Dermis microvascular lymphatic vessel endothelial cell (primary cell): ENCODE measurements at places on chromosomes 5 and 9.

GRCh38 chr5:172052450-172053236, 46.2 kb upstream of the FBXW11 start:
- DNase-seq: no peak

GRCh38 chr9:1046639-1047572, 3.3 kb upstream of the DMRT2 start:
- DNase-seq: no peak

- no peak for DNase-seq
Observed at GRCh38 chr5:138488481-138488945, 23.2 kb downstream of the EGR1 start.

DNA sequence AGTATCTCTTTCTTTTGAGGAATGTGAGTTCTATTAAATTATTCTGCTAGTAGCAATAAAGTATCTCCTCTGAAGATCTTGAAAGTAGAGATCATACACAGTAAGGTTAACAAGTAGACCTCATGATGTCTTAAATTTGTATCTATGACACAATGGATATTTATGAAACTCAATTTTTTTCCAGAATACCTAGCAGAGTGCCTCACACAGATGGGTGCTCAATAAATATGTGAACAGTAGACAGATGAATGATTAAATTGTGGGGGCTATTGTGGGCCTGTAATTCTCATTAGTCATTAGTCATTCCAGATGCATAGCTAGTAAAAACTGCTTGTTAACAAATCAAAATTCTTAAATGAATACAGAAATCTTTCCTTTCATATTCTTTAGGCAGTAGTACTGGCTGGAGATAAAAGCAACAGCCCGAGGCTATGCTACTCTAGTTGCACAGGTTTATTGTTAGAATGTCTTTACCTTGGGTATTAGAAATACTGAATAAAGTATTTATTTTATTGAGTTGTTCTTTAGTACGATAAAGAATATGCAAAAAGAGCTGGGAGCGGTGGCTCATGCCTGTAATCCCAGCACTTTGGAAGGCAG, 22.0 kb downstream of the CHD1 start:
- DNase-seq: no peak

DNA sequence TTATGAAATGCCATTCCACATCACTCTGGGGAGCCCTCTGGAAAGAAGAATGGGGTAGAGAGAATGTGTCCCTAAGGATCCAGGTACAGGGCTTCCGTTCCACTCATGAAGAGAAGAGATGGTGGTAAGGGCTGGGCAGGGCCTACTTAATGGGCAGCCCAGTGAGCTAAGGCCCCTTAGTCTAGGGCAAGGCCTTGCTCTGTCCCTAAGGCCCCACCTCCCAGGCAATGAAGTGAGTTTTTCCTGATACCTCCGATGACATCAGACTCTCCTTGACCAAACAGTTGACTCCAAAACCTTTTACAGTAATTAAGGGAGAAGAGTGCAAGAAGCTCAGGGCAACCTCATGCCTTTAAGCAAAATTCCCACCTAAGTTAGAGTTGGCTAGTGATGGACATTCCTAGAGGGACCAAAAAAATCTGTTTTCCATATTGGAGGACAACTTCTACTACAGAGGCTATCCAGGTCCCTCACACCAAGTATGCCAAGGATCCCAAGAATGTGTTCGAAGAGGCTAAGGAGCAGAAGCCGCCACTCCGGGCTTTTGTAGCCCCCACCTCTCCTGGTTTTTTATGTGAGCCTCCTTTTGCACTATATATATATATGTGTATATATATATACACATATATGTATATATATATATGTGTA, 5.9 kb downstream of the KLF9 start:
- DNase-seq: no peak

- DNase-seq: no peak
Observed at GRCh38 chr5:53011233-53011632, 22.1 kb downstream of the ITGA2 start.

GRCh38 chr5:60743511-60744314, 43.7 kb upstream of the DEPDC1B start:
- no peak for DNase-seq

- no peak for DNase-seq
Observed at GRCh38 chr9:135962696-135963307, 1.6 kb upstream of the UBAC1 start.

DNA sequence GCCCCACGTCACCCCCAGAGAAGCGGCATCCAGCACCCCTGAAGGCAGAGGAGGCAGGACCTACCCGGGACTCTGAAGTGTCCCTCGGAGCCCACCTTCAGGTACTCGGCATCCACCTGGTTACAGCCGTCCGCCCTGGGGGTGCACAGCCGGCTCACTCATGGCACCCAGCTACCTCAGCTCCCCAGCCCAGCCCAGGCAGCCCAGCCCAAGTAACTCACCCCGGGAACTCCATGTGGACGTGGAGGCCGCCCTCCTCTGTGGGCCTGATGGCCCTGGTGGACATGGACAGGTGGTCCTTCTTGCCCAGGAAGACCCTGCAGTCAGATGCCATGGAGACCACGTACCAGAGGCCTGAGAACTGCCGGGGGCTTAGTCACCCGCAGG, 676 bp downstream of the LCN15 start:
- DNase-seq: no peak

DNA sequence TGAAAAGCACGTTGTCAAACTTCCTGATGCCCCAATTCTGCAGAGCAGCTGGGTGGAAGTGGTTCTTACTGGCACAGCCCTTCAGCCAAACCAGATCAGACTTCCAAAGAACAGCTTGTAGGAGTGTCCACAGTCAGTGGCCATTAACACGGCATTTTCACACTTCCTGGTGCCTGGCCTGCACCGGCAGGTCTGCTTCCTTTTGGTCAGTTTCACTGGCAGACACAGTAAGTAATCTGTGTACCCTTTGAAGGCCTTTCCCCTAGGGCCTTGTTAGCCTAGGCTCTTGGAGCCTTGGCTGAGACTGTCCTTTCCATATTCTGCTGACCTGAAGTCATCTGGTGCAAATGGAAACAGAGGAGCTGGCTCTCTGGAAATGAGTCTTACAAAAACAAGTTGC, 297.5 kb upstream of the TNC start:
- DNase-seq: no peak
